ENCODE measurements at places on chromosomes 16 and 17. TPM values are rescaled to one million over a fixed set of nuclear protein-coding genes. Genes with fewer than 3 reads are reported as not detected.

The CCL2 gene
- total RNA-seq, result 1.8 TPM

The SMIM36 gene
- total RNA-seq, result not detected

The TEKT3 gene
- total RNA-seq, result not detected

The SNAI3 gene
- 0.34 TPM for total RNA-seq

All from Calu3 (cell line).